Hippocampal formation (tissue), 2 donors: ENCODE measurements at places on chromosomes 7 and 10.

DNA sequence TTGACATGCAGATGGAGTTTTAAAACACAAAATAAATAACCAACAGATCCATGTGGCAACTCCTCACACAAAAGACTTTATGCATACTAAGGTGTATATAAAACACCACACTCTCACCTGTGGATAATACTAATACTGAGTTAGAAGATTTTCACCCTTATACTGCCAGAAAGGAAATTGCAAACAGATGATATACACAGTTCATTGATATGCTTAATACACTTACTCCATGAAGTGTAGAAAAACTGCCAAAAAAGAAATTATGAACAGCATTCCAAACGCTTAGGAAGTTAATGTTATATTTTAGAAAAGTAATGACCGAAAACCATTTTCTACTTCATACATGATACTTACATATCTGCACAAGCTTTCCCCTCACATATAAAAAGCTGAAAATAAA is 17.6 kb upstream of the SNX13 start:
- DNase-seq, result no peak

DNA sequence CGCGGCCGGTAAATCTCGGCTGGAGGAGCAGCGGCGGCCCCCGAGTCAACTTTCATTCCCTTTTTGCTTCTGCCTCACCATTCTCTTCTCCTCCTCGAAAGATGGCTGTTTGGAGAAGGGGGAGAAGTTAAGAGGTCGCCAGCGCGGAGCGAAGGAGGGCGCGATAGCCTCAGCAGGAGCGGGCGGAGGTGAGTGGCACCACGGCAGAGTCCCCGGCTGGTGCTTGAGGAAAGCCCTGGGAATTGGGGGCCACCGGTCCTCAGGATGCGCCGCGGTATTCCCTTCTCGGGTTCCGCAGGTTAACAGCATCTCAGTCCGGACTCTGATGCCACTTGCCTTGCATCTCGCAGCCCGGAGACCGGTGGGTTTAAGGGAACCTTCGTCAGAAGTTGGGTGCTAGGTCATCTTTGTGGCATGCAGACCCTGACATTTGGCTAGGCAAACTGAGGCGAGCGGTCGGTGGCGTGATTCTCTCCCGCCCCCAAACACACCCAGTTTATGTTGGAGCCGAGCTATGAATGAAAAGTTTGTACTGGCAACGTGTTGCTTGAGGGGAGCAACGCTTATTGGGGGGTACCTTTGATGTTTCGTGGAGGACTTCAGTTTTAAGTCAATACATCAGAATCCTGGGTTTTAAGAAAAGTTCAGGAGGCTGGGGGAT is 59.5 kb upstream of the PRPS1L1 start:
- DNase-seq, result no peak

DNA sequence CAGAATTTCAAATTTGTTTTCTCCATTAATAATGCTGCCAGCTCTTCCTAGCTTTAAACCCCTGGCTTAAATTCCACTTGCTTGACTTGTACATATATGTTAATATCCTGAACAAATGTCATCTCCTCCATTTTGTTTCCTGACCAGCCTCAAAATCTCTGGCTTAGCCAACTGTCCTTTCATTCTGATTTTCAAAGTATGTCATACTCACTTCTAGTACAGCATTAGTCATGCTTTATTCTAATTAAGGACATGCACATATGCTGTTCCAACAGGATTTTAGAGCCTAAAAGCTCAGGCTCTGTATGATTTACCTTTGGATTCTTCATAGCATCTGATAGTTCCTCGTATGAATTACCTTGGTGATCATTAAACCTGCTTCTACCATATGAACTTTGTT is 158.3 kb downstream of the ZNF438 start:
- DNase-seq, result no peak

- no peak for DNase-seq
These were observed 3.8 kb downstream of the STMP1 start for GRCh38 chr7:135666156-135666555.

- DNase-seq, result no peak
These were observed 98.5 kb downstream of the ARHGAP22 start for GRCh38 chr10:48506147-48506917.

GRCh38 chr7:149887311-149887710 is 13.5 kb downstream of the ATP6V0E2 start:
- no peak for DNase-seq

GRCh38 chr10:72563327-72563932 is 62.4 kb downstream of the MICU1 start:
- no peak for DNase-seq

DNA sequence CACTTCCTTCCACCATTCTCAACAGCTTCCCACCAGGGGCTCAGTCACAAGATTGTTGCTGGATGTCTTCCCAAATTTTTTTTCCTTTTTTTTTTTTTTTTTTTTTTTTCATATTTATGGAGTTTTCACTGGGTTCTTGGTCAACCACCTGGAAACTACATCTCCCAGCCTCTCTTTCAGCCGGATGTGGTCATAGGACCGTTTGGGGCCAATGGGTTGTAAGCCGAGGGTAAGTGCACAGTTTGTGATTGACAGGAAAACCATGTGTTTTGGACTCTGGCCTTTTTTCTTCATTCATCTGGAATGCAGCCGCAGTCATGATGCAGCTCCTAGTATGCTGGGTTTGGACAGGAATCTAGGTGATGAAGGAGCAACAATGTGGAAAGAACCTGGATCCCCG is 337.1 kb upstream of the FOXK1 start:
- no peak for DNase-seq

DNA sequence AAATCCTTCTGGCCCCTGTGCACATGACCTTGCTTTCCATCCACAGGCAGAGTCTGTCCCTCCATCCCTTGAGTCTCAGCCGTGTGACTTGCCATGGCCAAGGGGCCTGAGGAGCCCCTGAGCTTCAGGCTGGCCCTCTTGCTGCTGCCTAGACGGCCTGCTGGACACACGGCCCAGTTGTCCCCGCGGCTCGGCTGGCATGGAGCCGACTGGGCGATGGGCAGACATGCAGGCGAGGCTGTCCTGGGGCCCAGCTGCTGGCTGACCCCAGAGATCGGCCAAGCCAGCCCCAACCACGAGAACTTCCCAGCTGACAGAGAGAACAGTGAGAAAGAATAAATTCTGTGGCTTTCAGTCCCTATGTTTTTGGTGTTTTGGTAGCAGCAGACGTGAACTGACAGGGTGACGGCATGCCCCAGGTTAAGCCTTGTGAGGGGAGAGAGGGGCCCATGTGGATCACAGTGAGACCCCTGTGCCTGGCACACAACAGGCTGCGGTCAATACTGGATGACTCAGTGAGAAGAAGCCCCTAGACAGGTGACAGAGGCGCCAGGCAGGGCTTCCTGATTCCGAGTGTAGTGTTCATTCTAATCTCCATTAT is 11.7 kb downstream of the PRKAG2 start:
- DNase-seq, result no peak

DNA sequence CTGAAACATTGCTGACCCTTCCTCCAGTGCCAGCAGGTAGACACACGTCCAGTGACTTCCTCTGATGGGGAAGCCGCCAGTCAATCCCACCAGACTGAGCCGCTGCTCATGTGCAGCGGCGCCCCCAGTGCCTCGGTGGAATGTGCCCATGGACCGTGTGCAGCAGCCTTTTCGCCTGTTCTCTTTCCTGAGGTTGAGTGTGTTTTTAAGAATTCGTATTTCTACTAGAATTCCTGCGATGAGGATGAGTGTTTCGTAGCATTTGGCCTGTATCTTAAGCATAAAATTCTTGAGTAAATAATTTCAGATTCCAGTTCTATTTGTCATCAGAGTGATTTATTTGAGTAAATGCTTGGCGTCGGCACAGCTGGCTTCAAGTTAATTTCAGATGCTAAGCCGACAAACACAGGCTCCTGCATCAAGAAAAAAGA is 35.4 kb downstream of the BNIP3 start:
- DNase-seq, result no peak

GRCh38 chr10:12179606-12180170 is 16.0 kb downstream of the NUDT5 start:
- no peak for DNase-seq

DNA sequence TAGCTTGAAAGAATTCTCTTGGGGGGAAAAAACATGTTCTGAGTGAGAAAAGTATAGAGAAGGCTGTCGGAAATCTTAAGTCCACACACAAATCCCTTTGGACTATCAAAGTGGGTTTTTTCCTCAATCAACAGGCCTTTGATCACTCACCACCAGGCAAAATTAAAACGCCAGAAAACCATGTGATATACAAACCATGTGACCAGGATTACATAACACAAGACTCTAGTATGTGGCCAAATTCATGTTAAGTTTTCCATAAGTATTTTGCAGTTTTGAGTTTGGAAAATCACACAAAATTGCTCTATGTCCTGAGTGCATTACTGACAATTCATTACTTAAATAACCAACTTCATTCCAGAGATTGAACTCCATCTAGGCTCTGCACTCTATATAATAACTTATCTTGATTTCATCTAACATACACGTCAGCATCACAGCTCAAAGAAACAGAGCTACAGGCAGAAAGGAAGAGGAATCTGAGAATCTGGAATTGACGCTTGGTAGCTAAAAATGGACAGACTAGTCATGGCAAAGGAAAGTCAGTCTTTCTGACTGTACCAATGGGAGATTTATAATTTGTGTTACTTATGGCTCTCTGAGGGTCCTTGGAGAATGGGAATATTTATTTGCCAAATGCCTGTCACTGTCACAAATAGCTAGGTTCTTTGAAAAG is 383.5 kb downstream of the SFMBT2 start:
- no peak for DNase-seq

DNA sequence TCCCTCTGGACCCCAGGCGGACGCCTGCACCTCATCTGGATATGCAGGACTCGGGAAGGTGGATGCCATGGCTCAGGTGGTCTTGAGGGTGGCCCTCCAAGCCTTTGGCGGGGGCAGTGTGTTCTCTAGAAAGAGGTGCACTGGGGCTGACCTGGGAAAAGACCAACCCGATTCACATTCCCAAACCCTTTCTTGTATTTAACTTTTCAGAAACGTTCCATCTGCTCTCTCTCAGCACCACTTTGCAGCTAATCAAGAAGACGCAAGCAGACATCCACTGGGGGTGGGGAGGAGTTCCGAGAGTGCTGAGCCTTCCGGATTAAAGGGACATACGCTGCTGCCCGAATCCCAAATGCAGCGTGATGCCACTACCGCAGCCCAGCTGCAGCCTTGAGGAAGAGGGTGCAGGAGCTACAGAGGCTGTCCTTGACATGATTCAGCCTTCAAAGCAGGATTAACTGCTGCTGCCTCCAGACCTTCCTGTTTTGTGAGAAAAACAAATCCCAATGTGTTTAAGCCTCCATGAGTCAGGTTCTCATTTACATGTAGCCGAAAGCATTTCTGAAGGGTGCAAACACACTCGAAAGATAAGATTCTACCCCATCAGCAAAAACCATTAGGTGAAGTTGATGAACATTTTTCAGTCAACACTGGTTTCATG is 39.9 kb downstream of the RBM17 start:
- no peak for DNase-seq

GRCh38 chr10:127368101-127368500 is 171.7 kb upstream of the INSYN2A start:
- no peak for DNase-seq

- no peak for DNase-seq
These were observed 91.4 kb downstream of the LRRTM3 start for GRCh38 chr10:67017218-67017617.

DNA sequence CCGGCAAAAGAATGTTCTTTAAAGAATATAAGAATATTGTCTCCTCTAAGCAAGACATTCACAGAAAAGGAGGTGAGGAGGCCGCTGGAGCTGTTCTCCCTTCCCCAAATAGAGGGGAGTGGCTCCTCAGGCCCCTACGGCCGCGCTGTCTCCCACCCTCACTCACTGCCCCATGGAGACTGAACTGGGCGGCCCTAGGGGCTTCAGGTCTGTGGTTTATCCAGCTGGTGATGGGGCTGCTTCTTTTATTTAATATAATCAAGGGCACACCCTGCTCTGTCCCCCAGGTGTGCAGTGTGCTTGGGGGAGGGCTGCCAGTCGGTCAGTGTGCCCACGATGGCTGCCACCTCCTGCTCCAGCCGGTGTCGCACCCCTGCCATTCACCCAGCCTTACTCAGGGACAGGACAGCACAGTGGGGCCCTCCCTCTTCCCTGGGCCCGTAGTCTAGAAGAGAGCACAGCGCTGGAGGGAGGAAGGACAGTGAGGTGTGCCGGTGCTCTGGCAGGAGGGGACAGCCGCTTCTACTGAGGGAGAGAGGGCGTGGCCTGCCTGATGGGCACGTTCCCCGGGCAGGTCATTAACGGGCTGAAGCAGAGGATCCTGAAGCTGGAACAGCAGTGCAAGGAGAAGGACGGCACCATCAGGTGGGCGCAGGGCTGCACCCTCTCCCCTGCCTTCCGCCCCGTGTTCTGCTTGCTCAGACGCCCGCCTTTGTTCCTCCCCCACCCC is 23.4 kb downstream of the IQCE start:
- DNase-seq, result no peak

GRCh38 chr10:119252470-119253151 is 45.2 kb downstream of the GRK5 start:
- DNase-seq, result no peak

DNA sequence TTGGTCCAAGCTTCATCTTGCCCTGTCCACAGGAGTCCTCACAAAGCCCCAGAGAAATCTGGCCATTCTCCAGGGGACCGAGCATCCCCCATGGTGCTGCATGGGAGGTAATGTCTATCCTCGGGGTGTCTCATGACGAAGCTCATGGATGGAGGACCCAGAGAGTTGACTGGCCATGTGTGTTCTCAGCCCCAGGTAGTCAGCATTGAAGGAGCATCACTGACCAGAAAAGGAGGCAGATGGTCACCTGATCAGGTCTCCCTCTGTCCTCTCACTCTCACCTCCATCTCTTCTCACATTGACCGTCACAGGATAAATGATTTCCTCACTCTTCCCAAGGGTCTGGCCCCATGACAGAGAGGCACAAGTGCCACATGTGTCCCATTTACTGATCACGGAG is 33.4 kb upstream of the GDF10 start:
- DNase-seq, result no peak

DNA sequence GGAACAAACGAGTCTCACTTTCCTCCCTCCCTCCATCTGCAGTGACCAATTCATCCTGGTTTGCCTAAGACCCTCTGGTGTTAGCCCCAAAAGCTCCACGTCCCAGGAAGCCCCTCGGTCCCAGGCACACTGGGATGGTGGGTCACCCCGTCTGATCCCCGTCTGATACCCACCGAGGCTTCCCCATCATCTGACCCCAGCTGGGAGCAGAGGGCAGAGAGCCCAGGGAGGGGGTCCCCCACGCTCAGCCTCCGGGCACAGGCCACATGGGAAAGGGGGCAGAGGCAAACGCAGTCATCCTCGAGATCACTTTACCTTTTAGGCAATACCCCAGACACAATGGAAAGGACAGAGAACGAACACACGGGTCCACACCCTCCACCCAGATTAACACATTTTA is 291.6 kb upstream of the PPP2R2D start:
- DNase-seq, result no peak

- DNase-seq, result no peak
These were observed 114.6 kb upstream of the LRRTM3 start for GRCh38 chr10:66811211-66811610.

DNA sequence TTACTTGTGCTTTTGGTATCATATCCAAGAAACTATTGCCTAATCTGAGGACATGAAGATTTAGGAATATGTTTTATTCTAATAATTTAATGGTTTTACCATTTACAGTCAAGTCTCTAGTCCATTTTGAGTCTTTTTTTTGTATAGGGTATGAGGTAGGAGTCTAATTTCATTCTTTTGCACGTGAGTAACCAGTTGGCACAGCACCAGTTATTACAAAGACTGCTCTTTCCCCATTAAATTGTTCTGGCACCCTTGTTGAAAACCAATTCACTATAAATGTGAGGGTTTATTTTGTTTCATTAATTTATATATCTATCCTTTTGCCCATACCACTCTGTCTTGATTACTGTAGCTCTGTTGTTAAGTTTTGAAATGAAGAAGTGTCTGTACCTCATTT is 381.6 kb downstream of the SUGCT start:
- DNase-seq, result no peak

GRCh38 chr10:22252224-22252800 is 34.5 kb upstream of the EBLN1 start:
- peak; percentile 77 for DNase-seq
